BJ (cell line): ENCODE measurements at places on chromosomes 3 and 15. TPM values are rescaled to one million over a fixed set of nuclear protein-coding genes. Genes with fewer than 3 reads are reported as not detected.

Gene RSRC1
- 2.7 and 7.6 TPM in 2 replicates for polyA plus RNA-seq

Gene PRTG
- polyA plus RNA-seq = 0.94 and 1.1 TPM in 2 replicates

Gene SMAD6
- 2.5 and 3.8 TPM in 2 replicates for polyA plus RNA-seq

Gene CYP8B1
- not detected in 2 replicates for polyA plus RNA-seq

Gene ATOSA
- 11.6 and 21.1 TPM in 2 replicates for polyA plus RNA-seq

Gene CPLX3
- polyA plus RNA-seq = not detected in 2 replicates

Gene LRRC31
- not detected in 2 replicates for polyA plus RNA-seq

Gene ZIC4
- 3.2 and 3.4 TPM in 2 replicates for polyA plus RNA-seq

Gene SAXO2
- 0.45 and 0.49 TPM in 2 replicates for polyA plus RNA-seq

- DNase-seq = no peak
Measured at GRCh38 chr3:13031621-13032020, 41.6 kb downstream of the IQSEC1 start.

DNA sequence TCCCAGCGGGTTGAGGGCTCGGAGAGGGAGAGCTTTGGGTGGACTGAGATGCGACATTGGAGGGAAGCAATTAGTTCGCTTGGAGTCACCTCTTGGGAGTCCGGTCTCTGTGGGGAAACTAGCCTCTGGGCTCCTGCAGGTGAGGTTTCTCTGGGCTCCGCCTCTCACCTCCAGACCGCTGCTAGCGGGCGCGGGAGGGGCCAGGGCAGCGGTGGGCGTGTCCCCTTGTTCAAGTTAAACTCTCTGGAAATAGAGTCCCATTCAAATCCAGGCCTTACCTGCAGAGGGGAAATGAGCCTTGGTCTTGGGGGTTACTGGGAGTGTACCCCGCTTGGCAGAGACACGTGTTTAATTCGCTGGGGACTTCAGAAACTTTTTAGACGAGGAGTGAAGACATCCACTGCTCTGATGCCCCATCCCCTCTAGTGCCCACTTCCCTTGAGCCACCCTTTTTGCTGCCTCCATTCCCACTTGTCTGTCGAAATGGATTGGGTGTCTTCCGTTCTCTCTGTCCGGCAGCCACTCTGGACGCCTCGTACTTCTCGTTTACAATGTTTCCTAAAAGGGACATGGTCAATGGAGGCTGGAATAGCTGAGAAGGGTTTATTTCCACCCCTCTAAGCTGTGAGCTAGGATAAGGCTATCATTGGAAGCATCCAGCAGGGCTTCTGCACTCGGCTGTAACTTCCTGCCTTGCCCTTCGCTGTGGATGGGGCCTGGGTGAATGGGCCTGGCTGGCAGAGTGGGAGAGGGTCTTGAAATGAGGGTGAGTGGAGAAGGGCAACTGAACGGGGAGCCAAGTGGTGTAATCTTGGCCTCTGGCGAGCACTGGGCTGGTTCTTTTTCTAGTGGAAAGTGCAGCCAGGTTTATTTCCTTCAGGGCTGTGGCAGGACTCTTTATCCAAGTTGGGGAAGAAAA, 1.1 kb downstream of the MITF start:
- DNase-seq = no peak

DNA sequence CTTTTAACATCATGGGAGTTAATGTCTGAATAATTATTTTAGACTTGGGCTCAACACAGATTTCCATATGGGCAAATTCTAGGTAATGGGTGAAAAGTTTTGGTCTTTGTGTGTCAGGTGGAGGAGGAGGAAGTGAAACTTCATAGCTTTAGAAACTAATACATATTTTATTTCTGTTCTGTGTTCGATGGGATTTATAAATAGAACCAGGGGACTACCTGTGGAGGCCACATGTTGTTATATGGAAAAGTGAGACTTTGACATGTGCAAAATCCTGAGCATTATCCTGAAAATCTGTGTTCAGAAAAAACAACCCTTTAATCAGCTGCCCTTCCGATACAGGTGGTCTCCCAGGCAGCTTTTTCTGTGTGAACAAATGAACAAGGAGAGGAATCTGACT, 209.5 kb downstream of the SOX2 start:
- DNase-seq = no peak

- no peak for DNase-seq
Measured at GRCh38 chr3:185552358-185552877, at the start of gene LIPH. TSS of gene LIPH (minus strand) at chr3:185552588. CDS start at chr3:185552471, 117 bp downstream.

DNA sequence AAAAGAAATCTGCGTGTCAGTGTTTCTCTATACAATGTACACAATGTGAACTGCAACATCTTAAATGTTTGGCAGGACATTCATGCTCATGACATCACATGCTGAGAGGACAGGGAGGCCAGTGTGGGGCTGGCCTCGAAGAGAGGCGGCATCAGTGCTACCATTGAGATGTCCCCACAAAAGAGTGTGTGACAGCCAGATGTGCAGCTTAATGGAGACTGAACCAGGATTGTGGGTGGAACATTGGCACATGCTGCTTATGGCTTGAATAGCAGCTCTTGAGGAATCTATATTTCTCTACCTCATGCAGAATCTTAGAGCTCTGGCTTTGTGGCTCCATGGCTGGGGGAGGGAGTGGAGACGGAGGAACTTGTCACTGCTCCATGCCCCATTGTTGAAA, 18.5 kb downstream of the CLDN11 start:
- no peak for DNase-seq

DNA sequence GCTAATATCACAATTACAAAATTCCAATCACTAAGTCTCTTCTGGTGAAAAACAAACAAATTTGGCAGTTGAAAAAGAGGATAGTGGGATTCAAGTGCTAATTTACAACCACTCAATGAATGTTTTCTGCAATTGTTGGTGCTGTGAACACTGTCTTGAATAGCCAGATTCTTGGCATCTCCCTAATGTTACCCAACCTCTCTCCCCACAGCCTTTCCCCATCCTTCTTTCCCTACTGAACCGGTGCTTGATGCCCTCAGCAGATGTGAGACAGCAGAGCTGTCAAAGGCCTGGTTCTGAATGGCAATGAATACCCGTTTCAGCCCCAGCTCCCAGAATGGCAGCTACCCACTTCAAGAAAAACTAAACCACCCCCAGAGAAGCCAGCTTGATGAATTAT, 22.5 kb upstream of the BHLHE40 start:
- DNase-seq = no peak

DNA sequence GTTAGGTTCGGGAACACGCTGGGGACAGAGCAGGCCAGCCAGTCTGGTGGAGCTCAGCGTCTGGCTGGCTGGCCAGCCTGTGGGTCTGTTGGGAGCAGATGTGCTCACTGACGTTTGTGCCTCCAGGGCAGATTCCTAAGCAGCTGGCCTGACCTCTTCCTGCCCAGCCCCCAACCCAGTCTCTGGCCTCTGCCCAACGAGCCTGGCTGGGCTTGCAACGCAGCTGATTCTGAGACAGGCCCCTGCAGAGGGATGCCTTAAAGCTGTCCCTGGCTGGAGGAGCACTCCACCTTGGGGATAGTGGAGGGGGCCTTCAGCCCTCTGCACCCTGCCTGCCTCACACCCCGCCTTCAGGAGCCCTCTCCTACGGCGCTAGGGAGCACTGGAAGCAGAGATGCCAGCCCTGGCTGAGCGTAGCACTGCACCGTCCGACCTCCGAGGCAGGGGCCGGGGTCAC, 46.0 kb downstream of the KLF13 start:
- peak; percentile 53 for DNase-seq

GRCh38 chr3:46187876-46188275, 20.2 kb downstream of the CCR1 start:
- DNase-seq = no peak

DNA sequence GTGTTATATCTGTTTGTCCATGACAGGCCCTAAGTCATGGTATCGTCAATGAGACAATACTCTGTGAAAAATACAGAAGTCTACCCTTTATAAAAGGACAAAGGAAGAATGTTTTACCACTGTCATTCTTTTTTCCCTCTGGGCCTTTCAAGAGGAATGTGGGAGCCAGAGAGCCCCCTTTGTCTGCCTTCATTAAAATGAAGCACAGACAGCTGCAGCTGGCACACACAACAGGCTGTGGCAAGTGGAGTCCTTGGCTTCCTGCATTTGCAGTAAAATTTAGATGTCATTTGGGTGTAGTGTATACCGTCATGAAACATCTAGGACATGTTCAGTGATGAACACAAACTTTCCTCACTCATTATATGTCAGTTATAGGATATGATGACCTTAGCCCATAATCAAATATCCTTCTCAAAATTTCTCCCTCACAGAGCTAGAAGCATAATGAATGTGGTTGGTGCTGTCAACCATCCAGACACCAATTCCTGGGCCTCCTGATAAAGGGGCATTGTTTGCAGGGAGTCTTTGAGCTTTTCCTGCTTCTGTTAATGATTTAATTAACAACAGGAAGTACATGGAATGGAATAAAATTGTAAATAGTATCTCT, 76.4 kb downstream of the DHX36 start:
- DNase-seq = no peak

GRCh38 chr15:69540622-69541021, 88.0 kb downstream of the RPLP1 start:
- DNase-seq = no peak

DNA sequence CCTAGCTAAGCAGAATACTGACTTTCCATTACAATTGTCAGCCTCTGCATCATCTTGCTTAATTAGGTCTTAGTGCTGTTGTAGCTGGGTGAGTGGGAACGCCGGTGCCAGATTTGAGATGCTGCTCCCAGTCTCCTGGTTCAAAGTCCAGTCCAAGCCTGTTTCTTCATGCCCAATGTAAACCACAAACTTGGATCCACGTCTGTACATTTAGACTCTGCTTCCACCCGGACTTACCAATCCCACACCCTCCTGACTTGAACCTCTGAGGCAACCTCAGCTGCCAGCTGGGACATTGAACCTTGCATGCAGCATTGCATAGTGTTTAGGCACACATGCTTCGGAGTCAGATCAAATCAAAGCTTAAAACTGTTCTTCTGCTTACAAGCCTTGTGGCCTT, 43.0 kb downstream of the BCL2L10 start:
- no peak for DNase-seq

GRCh38 chr3:142595581-142595950, 627 bp upstream of the PLS1 start:
- DNase-seq = no peak

DNA sequence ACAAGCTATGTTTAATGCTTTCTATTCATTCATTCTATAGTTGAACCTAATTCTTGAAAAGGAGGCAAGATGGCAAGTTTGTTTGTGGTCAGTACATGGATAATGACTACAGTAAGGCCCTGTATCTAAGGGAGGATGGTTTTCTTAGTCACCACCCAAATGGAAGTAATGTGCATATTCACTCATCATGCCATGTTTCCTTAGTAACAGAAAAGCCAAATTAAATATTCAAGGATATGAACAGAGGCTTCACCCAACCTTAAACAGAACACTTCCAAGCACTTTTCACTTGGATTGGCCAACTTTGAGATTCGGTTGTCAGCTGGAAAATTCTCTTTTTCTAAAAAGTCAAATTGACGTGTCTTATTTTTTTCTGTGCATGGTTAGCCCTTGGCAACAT, 805.3 kb upstream of the LMCD1 start:
- no peak for DNase-seq

- no peak for DNase-seq
Measured at GRCh38 chr3:55066551-55067047, 138.7 kb upstream of the LRTM1 start.

GRCh38 chr3:190036631-190037030, 84.1 kb downstream of the P3H2 start:
- DNase-seq = no peak

DNA sequence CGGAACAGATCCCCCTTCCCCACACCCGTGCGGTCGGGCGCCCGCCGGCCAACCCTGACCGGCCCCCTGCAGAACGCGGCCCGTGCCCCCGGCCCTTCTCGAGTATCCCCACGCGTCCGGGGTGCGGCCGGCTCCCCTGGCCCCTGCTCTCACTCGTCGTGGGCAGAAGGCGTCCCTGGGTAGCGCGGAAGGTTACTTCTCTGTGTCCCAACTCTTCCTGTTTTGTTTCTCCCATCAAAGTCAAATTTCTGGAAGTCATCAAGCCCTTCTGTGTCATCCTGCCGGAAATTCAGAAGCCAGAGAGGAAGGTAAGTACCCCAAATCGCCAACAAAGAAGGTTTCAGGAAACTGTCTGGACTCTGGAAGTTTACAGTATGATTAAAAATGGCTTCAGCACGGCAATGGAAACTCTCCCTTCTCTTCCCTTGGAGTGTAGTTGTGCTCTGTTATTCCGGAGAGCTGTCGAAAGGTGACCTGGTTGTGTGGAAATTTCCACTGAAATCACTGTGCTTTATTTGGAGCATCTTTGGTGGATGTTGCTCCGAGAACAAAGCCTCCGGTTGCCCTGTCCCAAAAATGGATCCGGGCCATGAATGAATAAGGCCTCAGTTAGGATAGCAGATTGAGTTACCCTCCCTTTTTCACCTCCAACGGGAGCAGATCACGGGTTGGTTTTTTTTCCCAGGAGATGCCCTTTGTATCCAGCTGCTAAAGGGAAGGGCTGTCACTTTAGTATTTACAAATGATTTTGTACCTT, 536 bp downstream of the SEC61A1 start:
- no peak for DNase-seq

DNA sequence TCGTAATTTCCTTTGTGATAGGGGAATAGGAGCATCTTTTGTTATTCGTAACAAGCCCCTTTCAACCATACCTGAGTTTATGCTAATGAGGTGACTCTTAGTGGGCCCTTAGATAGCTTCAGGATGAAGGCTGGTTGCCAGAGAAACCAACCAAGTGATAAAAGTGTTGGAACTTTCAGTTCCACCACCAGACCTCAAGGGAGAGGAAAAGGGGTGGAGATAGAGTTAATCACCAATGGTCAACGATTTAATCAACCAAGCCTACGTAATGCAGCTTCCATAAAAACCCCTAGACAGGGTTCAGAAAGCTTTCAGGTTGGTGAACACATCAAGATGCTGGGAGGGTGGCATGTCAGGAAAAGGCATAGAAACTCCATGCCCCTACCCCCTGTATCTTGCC, 33.0 kb downstream of the HERC1 start:
- DNase-seq = no peak

GRCh38 chr3:112561484-112561733, 353 bp downstream of the ATG3 start:
- DNase-seq = no peak

- DNase-seq = no peak
Measured at GRCh38 chr3:115248274-115248673, 101.2 kb upstream of the ZBTB20 start.

- DNase-seq = no peak
Measured at GRCh38 chr3:138684396-138684795, 75.8 kb downstream of the FAIM start.

DNA sequence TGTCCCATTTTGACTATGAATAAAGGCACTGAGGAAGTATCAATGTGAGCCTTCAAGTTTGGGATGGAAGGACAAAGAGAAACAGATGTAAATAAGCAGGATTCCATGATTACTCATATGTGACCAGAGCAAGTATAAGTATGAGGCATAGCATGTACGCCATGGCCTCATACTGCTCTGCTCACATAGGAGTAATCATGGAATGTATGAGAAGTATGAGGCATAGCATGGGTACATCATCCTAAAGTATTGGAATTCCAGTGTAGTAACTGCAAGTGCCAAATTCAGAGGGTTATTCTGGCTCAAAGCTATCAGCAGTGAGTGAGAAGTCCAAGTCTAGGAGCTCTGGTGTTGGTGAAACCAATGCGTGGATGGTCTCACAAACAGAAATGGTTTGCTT, 81.2 kb upstream of the WDR72 start:
- DNase-seq = no peak

GRCh38 chr3:135528413-135529015, 437.0 kb upstream of the PPP2R3A start:
- DNase-seq = no peak

- DNase-seq = no peak
Measured at GRCh38 chr3:192171213-192171612, 556.1 kb downstream of the FGF12 start.
